ENCODE measurements at places on chromosomes 6 and 20.

DNA sequence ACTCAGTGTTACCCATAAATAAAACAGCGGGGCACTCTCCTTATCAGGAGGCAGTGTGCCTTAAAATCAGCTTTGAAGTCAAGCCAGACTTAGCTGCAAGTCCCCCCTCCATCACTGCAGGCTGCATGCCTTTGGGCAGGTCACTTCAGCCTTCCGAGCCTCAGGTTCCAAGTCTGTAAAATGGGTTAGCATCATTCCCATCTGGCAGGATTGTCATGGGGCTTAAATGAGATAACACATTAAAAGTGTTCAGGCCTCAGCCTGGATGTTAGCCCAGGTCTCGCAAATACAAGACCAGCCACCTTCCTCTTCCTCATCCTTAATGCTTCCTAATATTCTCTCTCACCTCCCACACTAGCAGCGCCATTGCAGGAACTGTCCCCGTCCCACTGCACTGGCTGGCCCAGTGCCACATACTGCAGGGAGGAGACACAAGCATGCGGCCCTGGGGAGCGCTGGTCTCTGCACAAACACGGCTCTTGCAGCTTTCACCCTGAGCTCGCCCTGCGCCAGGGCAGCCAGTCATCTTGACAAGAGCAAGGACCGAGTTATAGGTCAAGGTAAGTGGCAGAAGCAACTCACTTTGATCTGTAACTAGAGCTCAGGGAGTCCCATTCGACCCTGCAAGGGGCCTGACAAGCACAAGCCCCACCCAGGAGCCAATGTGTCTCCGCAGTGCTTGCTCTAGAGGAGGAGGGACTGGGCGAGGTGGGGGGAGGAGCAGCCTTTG, 564.6 kb upstream of the AGPAT4 start:
- DNase-seq: no peak

- no peak for DNase-seq
These were observed 20.7 kb upstream of the DCDC2 start for GRCh38 chr6:24378473-24379097.

DNA sequence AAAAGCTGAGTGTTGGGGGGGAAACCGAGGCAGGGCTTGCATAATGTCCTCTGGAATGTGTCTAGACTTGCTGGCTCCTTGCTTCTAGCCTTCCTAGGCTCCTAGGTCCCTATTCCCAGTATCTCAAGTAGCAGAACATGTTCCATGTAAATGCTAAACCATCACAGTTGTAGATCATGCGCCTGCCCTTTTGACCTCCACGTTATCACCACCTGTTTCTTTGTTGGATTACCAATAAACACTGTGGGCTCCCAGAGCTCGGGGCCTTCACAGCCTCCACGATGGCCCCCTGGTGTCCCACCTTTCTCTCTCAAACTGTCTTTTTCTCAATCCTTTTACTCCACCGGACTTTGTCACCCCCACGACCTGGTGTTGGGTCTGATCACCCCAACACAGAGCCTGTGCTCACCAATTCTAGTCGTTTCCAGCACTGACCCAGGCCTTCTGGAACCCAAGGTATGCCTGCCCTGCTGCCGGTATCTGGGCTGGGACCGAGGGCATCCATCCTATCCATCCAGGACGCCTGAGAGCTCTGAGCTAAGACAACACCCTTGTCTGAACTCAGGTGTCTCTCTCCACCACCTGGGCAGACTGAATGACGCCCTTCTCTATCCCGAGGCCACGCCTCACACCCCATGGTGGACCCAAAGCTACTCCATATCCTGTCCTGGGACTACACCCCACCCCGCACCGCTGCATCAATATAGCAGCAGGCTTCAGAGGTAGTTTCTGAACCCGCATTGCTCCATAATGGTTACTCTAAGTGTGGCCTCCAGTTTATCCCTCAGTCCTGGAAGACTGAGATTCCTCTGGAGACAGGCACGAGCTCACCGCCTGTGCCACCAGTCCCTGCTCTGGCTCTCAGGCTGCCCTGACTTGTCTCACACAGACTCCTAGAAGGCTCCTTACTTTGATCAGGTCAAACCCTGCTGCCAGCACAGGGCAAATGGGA, 9.3 kb upstream of the PRR18 start:
- DNase-seq: no peak

GRCh38 chr20:10611357-10611756, 62.4 kb downstream of the JAG1 start:
- no peak for DNase-seq

DNA sequence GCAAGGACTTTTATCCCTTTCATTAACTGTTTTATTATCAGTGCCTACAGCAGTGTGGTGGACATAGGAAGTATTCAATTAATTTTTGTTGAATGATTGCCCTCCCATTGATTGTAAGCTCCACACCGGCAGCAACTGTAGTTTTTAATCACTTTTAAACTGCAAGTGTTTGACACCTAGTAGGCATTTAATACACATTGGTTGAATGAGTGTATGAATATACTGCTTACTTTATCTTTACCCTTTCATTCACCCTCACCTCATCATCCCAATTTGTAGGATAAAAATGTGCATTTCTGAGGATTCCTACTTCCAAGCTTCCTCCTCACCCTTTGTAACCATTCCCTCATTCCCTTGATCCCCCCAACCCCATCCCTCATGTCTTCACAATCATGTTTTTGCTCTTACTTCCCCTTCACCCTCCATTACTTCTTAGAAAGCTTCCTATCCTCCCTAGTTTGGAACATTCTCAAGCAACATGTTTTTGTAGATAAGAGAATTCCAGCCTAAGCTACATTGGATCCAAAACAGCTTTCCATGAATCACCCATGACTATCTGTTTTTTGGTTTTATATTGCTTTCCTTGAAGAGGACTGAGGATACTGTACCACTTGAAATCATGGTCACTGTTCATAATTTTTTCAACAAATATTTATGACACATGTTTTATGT, 955 bp upstream of the SLC26A8 start:
- no peak for DNase-seq

- DNase-seq: no peak
These were observed 22.7 kb upstream of the CCND3 start for GRCh38 chr6:41964201-41964887.

- no peak for DNase-seq
These were observed 10.9 kb upstream of the FAM83D start for GRCh38 chr20:38915355-38915754.

GRCh38 chr6:112017760-112018537, 36.0 kb upstream of the CCN6 start:
- DNase-seq: no peak

- DNase-seq: no peak
These were observed 13.1 kb downstream of the GABRR1 start for GRCh38 chr6:89204096-89204495.

DNA sequence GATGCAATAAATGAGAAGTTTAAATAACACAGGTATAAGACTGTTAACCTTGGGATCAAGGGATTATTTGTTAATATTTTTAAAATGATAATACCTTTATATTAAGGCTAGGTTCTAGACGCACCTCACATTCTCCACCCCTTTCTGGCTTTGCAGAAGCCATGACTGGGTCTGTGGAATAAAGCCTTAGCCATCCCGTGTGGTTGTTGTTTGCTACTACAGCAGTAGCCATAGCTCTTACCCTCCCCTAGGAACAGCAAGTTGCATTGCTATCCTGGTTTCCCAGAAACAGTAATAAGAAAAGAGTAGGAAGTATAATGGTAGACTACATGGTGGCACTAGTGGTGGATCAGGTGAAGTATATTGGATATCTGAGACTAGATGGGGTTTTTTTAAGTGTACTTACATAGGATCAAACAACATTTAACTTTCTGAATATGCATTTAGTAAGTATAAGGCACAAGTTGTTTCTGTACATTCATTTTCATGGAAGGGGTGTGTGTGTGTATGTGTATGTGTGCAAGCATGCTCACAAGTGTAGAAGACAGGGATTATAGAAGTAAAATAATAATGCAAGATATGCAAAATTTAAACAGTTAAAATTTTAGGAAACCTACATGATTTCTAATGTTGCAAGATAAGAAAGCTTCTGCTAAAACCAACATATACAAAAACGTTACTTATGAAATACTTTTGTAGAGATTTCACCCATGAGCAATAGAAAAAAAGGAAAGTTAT, 384.2 kb downstream of the PRKN start:
- DNase-seq: no peak

DNA sequence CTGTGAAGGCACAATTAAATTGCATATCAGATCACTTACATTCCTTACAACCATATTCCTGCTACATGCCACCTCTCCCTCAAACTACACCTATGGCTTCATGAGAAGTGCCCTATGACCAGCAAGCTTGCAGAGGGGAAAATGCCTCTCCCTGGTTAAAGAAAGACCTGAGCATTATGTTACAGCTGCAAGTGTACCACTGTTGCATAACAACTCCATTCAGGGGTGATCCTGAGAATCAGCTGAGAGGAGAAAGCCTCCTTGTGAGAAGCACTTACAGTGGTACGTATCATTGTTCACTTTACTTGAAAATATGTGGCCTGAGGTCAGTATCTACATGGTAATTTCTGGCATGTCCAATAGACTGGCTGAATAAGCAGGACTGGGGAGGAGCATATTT, 20.0 kb downstream of the PDSS2 start:
- DNase-seq: no peak

All from activated CD4-positive, CD25-positive, alpha-beta regulatory T cell treated with anti-CD3 and anti-CD28 coated beads, Interleukin-2, amount 50 U/mL, for 16 hours (primary cell).